ENCODE measurements at places on chromosomes 4 and X.
A peak's percentile ranks its signal among the peaks of the same experiment; 100 is the strongest.

DNA sequence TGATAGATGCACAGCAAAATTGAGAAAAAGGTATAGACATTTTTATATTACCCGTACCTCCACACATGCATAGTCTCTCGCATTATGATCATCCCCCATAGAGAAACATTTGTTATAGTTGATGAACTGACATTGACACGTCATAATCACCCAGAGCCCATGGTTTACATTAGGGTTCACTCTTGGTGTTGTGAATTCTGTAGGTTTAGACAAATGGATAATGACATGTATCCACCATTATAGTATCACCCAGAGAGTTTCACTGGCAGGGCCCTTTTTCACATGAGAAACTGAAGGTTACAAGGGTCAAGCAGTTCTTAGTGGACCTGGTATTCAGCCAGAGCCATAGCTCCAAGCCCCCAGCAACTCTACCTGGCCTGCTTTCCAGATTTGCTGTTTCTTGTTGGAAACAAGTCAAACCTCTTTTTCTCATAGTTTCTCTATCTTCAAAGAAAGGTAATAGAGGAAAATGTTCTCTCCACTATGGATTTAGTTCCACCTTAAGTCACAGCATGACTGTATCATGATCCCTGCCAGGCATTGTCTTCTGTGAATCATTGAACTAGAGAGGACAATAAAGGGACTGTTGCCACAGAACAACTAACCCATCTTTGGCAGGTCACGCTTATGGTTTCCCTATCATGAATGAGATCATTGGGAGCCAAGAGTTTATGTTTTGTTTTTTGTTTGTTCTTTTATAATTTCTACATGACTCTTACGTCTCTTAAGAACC lies 64.0 kb downstream of the HHIP start:
- no peak overlapping the region for H3K4me3 ChIP-seq
- H3K36me3 ChIP-seq: peaks cover 3% of the 10 kb centered on the region
- peaks cover 17% of the 10 kb centered on the region for H3K4me1 ChIP-seq
- no peak for DNase-seq

DNA sequence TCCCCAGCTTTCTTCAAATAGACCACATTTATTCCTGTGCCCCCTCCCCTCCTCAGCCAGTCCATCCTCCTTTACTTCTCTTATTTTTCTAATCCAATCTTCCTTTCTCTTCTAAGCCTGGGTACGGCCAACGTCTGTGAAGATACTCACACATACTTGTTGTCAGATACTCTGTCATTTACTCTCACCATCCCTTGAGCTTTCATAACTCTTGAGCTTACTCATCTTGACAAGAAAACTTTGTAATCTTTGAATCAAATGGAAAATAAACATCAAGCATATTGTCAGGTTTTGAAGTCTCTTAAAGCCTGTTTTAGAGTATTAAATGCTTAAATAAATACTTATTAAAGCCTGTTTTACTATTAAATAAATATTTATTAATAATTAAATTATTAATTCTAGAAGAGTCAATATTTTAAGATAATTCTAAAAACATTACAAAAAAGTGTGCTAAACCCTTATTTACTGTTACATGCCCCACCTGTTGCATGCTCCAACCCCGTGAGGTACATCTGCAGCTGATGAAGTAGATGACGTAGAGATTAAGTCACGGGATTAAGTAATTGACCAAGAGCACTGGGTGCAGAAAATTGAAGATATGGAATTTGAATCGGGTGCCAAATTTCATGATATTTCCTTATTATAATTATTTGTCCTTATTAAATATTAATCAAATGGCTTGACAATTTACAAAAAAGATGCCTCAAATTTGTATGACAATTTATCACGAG lies 1.5 kb upstream of the TRIML2 start:
- no peaks in the 10 kb centered on the region for H3K27me3 ChIP-seq
- peaks cover 35% of the 10 kb centered on the region for H3K4me1 ChIP-seq
- H3K36me3 ChIP-seq: no peaks in the 10 kb centered on the region
- H3K4me3 ChIP-seq: no peak overlapping the region
- peak overlapping the region; percentile 15 for H3K27ac ChIP-seq

DNA sequence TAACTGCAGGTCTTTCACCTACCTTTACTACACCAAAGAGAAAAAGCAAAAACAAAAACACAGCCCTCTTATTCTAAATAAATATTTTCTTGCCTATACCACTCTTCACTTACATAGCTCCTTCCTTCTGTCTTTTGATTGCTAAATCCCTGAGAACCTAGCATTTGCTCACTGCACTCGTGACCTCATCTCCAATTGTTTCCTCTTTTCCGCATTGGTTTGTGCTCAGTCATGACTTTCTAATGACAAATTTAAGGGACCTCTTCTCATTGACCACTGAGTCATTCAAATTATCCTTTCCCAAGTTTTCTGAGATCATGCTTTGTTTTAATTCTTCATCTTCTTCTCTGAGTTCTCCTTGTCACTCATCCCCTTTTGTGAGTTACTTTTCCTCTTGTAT lies 1697.1 kb downstream of the STIM2 start:
- no peaks in the 10 kb centered on the region for H3K36me3 ChIP-seq
- DNase-seq: no peak

DNA sequence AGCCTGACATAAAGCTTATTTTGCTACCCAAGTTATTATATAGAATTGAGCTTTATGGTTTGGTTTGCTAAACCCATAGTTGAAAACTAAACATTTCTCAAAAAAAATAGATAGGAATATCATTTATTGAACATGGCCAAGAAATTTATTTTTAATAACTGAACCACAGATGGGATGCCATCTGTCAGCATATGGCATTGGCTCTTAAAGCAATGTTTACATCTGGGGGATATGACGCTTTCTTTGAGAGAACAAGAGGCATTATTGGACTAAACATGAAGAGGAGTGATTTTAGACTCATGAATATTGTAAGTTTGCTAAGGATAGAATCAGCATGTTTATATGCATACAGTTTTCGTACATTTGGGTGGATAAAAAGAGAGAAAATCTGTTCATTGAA lies 132.6 kb upstream of the SLIT2 start:
- H3K4me1 ChIP-seq: no peaks in the 10 kb centered on the region
- no peak overlapping the region for H3K4me3 ChIP-seq
- no peak overlapping the region for H3K27ac ChIP-seq
- H3K27me3 ChIP-seq: no peaks in the 10 kb centered on the region
